ENCODE measurements at places on chromosomes 16 and 17.

DNA sequence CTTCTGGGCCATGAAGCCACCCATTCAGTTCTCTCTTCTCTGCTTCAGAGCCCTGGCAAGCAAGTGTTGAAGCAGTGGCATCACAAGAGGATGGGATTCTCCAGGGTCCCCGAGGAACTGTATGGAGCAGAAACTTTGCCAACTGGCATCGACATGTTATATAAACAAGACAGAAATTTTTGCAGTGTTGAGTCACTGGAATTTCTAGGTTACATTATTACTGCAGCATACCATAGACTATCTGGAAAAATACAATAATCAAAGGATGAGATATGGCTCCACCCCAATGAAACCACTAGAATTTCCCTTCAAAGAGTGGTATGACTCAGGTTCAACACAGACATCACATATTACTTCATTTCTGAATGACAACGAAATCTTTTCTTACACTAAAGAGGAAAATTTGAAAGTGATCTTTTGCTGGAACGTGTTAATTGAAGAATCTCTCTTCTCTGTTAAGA, 343.0 kb upstream of the DYNLRB2 start:
- DNase-seq, result no peak

DNA sequence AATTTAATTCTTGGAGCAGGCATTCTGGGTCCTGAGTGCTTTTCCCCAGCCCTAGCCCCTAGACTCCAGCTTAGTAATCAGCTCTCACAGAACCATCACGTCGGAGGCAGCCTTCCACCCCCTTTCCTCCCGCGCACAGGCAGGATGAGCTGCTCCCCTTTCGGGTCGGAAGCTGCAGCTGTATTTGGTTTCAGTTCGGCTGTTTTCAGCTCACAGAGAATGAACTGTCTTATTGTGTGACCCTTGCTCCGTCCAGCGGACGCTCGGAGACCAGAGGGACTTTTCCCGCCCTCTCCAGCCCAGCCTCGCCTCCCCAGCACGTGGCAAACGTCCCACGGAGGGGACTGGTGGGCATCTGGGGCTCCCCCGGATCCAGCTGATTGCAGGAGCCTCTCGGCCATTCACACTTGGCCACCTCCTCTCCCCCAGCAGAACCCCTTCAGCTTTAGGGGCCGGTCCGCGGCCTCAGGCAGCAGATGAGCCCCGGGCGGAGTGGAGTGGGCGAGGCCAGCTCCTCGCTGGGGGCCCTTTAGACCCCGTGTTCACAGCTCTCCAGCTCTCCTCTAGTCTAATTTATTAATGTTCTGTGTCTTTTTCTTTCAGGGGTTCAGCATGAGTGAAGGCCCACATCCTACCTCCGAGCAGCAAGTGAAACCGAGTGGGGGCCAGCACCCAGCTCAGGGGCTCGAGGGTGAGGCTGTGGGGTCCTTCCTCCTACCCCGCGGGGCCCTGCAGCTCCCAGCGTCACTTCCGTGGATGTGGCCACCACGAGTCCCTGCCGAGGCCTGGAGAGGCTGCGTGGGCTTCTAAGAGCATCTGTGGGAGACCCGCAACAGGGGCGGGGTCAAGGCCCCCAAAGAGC, 863 bp upstream of the UTS2R start:
- no peak for DNase-seq

GRCh38 chr17:78284146-78284545, 52.7 kb downstream of the TMEM235 start:
- DNase-seq, result no peak

GRCh38 chr16:86156155-86156554, 257.2 kb downstream of the IRF8 start:
- DNase-seq, result no peak

GRCh38 chr17:77602062-77602746, 356.3 kb upstream of the TNRC6C start:
- no peak for DNase-seq

DNA sequence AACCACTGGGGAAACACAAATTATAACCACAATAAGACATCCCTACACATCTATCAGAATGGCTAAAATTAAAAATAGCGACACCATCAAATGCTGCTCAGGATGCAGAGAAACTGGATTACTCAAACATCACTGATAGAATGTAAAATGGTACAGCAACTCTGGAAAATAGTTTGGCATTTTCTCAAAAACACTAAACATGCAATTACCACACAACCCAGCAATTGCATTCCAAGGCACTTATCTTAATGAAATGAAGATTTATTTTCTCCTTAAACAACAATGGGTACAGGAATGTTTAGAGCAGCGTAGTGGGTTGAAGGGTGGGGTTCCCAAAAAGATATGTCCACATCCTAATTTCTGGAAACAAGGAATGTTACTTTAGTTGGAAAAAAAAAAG, 309.0 kb upstream of the PMFBP1 start:
- DNase-seq, result no peak

DNA sequence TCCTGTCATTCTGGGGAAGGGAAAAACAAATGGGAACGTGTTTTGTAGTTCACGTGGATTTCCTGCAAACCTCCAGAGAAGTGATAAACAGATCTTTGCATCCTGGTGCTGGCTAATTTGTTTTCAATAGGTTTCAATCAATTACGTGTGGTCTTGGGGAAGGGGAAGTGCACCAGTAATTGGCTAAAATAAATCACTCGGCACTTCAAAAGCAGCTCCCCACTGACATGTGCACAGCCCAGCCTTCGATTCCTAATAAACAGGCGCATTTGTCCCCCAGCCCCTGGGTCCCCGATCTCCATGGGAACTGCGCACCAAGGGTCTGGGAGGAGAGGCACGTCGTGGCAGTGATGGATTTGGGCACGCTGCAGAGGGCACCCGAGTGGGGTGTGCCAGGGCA, 112.9 kb upstream of the GSE1 start:
- DNase-seq, result no peak

DNA sequence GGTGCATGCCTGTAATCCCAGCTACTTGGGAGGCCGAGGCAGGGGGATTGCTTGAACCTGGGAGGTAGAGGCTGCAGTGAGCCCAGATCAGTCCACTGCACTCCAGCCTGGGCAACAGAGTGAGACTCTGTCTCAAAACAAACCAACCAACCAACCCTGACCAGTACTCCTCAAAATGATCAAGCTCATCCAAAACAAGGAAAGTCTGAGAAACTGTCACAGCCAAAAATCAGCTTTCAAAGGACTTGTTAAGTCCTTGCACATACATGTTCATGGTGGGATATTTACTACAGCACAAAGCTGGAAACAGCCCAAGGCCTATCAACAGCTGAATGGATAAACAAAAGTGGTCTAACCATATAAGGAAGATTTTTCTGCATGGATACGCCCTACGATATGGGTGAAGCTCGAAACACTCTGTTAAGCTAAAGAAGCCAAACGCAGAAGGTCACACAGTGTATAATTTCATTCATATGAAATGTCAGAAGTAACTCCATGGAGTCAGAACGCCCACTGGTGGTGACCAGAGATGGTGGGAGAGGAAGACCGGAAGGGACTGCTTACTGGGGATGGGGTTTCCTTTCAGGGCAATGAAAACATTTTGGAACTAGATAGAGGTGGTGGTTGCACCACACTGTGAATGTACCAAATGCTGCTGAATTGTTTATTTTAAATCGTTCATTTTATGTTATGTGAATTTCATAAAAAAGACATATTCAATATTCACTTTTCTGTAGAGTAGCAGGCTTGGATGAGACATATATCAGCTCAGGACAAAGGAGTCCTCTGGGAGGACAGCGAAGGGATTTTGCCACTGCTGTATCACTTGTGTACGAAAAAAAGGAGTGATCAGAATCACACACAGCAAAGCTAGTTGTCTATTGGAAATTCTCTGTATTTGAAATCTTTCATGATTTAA, 17.7 kb downstream of the CCL17 start:
- DNase-seq, result no peak

GRCh38 chr17:1464186-1464585, 8.2 kb upstream of the CRK start:
- DNase-seq, result no peak

- no peak for DNase-seq
These were observed 6.9 kb downstream of the DOK4 start for GRCh38 chr16:57479205-57479975.

- no peak for DNase-seq
These were observed 331.2 kb downstream of the MAF start for GRCh38 chr16:79269211-79269863.

DNA sequence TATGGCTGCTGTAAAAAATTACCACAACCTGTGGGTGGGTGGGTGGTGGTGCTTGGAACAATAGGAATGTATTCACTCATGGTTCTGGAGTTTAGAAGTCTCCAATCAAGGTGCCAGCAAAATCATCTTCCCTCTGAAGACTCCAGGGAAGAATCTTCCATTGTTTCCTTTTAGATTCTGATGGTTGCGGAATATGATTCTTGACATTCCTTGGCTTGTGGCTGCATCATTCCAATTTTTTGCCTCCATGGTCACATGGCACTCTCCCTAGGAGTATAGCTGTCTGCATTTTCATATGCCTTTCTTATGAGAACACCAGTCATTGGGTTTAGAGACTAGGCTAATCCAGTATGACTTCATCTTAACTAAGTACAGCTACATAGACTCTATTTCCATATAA, 401.0 kb downstream of the HS3ST3B1 start:
- DNase-seq, result no peak

- DNase-seq, result no peak
These were observed 11.0 kb downstream of the EMC6 start for GRCh38 chr17:3679531-3680126.

DNA sequence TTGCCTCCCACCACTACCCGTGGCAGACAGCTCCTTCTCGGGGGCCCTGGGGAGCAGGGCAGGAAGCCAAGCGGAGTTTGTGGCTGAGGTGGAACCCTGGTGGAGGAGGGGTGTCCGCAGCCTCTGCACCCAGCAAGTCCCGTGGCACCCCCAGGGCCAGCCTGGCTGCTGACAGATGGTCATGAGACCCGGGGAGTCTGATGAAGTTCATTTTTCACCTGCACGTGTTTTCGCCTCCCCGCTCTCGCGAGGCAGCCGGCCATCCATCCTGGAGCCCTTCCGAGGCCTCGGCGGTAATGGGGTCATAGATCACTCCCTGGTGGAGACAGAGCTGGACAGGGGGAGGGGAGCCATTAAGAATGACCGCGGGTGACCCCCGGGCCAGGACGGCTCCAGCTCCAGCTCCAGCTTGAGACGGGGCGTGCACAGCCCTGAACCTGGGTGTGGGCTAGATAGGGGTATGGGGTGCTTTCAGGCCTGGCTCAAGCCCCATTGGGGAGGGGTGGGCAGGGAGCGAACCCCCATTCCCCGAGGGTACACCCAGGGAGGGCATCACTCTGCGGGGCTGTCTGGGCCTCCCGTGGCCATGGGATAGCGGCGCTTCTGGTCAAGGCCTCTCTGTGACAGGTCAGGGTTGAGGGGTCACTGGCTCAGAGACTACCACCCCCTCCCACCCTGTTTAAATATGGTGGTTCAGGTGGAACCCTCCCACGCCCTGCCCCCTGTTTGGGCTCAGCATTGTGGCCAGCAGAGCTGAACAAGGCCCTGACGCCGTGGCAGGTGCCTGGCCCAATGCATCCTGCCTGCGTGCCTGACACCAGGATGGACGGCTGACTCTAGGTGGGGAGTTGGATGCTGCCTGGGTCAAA, 227.4 kb upstream of the GSE1 start:
- DNase-seq, result no peak
